ENCODE measurements at places on chromosomes 1 and 21.

DNA sequence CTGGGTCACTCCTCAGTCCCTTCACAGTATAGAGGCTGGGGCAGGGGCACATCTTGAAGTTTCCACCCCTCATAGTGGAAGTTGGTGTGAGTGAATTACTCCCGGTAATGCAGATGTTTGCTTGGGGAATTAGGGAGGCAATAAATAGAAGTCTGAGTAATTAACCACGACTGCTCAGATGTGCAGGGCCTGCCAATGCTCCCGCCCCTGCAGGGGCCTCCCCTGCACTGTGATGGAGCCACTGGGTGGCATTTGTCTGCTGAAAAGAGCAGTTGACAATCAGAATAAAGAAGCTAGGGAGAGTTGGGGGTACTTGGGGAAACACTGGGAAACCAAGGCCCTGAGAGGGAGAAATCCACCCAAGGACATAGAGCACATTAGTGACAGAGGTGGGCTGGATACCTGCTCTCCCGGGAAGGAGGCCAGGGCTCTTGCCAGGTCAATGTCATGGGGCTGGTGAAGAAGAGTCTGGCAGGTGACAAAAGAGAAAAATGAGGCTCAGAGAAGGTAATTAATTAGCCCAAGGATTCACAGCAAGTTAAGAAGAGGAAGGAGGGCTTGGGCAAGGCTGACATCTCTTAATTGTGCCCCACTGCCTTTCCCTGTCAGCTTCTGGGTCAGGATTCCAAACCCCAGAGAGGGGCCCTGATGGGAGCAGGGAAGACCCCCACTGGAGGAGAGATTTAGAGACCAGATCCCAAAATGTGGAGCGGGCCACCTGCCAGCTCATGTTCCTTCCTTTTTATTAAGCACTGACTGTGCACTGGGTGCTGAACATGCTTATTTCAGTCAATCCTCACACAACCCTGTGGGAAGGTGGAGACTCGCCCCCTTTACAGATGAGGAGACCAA lies 436.2 kb downstream of the MATN1 start:
- peak; percentile 63 for ATAC-seq

DNA sequence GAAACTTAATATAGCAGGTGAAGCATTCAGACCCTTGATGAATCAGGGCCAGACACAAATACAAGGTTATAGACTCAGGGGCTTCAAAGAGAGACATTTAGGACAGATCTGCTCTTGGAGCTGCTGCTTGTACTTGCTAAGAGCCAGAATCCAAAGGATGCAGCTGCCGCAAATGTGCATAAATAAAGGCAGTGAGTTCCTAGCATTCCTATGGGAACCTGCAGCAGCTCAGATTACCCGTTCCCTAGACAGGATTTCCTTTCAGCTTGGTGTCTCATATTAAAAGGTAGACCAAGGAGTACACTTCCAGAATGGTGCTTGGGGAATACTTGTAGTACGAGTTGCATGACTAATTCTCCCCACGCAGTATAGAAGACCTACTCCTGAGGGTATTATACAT lies 9.7 kb upstream of the LRRC53 start:
- peak; percentile 70 for ATAC-seq

GRCh38 chr1:35451125-35451528 lies 106.1 kb downstream of the KIAA0319L start:
- peak; percentile 88 for ATAC-seq

GRCh38 chr1:231021540-231022031 lies 18.5 kb downstream of the FAM89A start:
- ATAC-seq: no peak

DNA sequence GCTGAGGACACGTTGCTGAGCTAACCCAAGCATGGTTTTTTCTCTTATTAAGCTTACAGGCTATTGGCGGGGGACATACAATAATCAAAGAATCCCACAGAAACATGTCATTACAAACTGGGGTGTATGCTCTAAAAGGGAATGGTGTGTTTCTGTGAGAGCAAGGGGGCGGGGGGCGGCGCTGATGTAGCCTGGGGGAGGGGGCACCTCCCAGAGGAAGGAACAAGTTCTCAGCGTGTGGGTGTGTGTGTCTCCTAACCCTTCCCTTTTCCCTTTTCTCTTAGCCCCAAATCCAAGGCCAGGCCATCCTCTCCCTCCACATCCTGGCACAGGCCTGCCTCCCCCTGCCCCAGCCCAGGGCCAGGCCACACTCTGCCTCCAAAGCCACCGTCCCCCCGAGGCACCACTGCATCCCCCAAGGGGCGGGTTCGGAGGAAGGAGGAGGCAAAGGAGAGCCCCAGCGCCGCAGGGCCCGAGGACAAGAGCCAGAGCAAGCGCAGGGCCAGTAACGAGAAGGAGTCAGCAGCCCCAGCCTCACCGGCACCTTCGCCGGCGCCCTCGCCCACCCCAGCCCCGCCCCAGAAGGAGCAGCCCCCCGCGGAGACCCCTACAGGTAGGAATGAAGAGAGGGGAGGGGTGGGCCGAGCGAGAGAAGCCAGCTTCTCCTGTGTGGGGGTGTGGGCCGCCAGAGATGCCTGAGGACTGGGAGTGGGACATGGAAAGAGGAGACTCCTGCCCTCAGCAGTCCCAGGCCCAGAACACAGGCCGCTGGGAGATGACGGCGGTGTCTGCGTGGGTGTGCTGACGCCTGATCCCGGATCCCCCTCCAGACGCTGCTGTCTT lies 21.9 kb downstream of the MAP7D1 start:
- no peak for ATAC-seq

GRCh38 chr1:217372049-217372970 lies 258.6 kb downstream of the GPATCH2 start:
- no peak for ATAC-seq

- peak; percentile 1 for ATAC-seq
Measured at GRCh38 chr1:17118706-17119075, 560 bp downstream of the PADI2 start.

DNA sequence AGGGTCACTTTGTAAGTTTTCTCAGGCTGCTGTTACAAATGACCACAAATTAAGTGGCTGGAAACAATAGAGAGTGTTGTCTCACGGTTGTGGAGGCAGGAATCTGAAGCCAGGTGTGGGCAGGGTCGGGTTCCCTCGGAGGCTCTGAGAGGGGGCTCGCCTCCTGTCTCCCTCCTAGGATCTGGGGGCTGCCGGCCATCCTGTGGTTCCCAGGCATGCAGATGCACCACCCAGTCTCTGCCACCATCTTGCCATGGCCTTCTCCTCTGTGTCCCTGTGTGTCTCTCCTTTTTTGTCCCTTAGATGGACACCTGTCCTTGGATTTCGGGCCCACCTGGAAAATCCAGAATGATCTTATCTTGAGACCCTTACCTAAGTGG lies 4.8 kb downstream of the TP73 start:
- no peak for ATAC-seq

DNA sequence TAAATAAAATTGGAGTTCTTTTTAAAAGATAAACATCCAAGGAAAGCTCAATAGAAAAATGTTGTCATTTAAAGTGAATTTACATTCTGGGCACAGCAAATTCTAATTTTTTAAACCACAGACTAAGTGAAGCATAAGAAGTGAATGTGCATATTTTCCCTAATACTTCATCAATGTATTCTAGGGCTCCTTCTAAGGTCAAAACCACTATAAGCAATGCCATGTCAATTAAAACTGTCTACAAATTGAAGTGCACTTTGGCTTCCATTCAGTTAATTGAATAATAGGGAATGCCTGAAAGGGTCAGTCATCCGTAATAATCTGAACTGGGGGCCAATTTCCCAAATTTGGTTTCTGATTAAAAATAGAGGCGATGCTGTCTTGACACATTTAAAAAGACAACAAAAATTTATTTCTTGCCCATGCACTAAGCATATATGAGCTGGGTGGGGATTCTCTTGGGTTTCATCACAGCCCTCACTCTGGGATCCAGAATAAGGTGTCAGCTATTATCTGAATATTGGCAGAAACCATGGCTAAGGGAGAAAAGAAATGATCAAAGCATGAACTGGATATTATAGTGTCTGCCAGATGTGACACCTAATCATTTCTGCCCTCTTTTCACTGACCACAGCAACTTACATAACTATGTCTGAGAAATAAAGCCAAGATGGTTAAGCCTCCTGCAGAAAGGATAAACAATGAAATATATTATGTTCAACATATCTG lies 660.6 kb upstream of the B3GALT2 start:
- peak; percentile 76 for ATAC-seq

DNA sequence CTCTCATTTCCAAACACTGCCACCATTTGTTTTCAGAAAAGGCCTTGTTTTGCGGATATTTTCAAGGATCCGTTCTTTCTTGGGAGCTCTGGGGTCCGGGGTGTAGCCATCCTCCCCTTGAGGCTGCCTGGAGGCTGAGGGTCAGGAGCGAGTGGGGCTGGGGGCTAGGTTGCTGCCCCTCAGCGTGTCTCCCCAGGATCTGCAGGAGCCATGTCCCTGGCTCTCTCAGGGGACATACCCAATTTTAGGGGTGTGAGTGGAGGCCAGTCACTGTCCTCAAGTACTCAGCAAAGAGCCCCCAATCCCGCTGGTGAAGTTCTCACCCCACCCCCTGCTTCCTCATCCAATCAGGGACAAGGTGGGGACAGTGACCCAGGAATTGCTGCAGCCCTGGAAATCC lies 15.0 kb upstream of the PRDM16 start:
- ATAC-seq: no peak

DNA sequence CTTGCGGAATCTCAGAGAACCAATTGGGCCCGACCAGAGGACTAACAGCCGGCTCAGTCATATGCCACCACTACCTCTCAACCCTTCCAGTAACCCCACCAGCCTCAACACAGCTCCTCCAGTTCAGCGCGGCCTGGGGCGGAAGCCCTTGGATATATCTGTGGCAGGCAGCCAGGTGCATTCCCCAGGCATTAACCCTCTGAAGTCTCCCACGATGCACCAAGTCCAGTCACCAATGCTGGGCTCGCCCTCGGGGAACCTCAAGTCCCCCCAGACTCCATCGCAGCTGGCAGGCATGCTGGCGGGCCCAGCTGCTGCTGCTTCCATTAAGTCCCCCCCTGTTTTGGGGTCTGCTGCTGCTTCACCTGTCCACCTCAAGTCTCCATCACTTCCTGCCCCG lies 49.8 kb downstream of the ACP6 start:
- no peak for ATAC-seq

DNA sequence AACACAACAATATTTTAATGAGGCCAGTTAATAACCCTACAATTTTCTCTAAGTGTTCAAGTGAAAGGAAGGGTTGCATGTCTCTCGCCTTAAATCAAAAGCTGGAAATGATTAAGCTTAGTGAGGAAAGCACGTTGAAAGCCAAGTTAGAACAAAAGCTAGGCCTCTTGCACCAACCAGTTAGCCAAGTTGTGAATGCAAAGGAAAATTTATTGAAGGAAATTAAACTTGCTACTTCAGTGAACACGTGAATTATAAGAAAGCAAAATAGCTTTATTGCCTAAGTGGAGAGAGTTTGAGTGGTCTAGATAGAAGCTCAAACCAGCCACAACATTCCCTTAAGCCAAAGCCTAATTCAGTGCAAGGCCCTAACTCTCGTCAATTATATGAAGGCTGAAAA lies 135.6 kb downstream of the DUSP10 start:
- ATAC-seq: no peak

GRCh38 chr1:46488343-46489168 lies 1.1 kb upstream of the DMBX1 start:
- no peak for ATAC-seq

DNA sequence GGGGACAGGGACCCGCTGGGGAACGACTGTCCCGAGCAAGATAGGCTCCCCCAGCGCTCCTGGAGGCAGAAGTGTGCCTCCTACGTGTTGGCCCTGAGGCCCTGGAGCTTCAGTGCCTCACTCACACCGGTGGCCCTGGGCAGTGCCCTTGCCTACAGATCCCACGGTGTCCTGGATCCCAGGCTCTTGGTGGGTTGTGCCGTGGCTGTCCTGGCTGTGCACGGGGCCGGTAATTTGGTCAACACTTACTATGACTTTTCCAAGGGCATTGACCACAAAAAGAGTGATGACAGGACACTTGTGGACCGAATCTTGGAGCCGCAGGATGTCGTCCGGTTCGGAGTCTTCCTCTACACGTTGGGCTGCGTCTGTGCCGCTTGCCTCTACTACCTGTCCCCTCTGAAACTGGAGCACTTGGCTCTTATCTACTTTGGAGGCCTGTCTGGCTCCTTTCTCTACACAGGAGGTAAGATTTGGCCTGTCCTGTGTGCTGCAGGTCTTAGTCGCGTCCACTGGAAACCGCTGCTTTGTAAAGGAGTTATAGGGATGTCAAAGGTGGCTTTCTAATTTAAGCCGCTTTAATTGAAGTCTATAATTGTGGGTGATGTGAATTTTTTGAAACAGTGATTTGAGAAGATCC lies 717 bp downstream of the UBIAD1 start:
- ATAC-seq: no peak

All from motor neuron (in vitro differentiated cells).